ENCODE measurements at places on chromosomes 13 and 19. TPM values are rescaled to one million over a fixed set of nuclear protein-coding genes. Genes with fewer than 3 reads are reported as not detected.

GRCh38 chr13:98450539-98451111 lies 126.3 kb downstream of the STK24 start:
- H3K27me3 ChIP-seq, result no peaks in the 10 kb centered on the region
- DNase-seq, result no peak
- H3K27ac ChIP-seq, result no peak overlapping the region
- peaks cover 14% of the 10 kb centered on the region for H3K36me3 ChIP-seq
- H3K4me3 ChIP-seq, result no peak overlapping the region
- H3K4me1 ChIP-seq, result peaks cover 10% of the 10 kb centered on the region

CGB8 gene
- not detected for total RNA-seq

- no peak overlapping the region for H3K4me3 ChIP-seq
- no peaks in the 10 kb centered on the region for H3K4me1 ChIP-seq
- no peaks in the 10 kb centered on the region for H3K36me3 ChIP-seq
These were observed 120.4 kb upstream of the FREM2 start for GRCh38 chr13:38566519-38566918.

DNA sequence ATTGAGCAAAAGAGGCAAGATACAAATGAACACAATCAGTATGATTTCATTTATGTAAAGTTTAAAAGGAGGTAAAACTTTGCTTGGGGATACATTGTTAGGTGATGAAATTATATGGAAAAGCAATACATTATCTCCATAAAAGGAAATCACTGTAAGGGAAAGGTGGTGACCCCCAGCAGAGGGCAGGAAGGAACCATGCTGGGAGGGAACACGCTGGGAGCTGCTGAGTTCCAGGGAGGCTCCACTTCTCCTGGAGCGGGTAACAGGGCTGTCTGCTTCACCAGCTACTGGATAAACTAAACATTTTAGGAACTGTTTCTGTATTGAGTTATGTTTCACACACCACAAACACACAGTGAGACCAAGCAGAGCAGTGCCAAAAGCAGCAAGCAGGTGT lies 91.2 kb downstream of the KATNAL1 start:
- H3K4me1 ChIP-seq, result no peaks in the 10 kb centered on the region
- no peak overlapping the region for H3K4me3 ChIP-seq
- H3K36me3 ChIP-seq, result no peaks in the 10 kb centered on the region
- H3K27ac ChIP-seq, result no peak overlapping the region
- no peaks in the 10 kb centered on the region for H3K27me3 ChIP-seq

DNA sequence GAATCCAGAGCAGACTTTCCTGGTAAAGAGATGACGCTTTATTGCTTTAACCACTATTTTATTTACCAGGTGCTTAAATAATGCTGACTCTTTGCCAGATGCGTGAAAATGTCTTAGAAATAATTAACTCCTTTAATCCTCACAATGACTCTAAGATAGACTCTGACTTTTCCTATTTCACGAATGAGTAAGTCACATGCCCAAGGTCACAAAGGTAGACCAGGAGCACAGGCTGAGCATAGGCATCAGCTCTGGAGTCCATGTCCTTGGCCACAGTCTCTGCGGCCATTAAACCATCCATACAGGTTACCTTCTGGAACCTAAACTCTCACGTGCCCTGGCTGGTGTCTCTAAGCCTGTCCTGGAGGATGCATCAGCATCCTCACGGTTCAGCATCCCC lies 87.3 kb downstream of the ERCC5 start:
- H3K4me1 ChIP-seq, result no peaks in the 10 kb centered on the region
- no peak overlapping the region for H3K27ac ChIP-seq
- no peaks in the 10 kb centered on the region for H3K36me3 ChIP-seq
- no peak overlapping the region for H3K4me3 ChIP-seq

Measured in body of pancreas (tissue), 4 donors.